Natural killer cell (primary cell): ENCODE measurements at places on chromosomes 6 and 20.

- no peak overlapping the region for H3K4me3 ChIP-seq
- no peak for DNase-seq
- H3K4me1 ChIP-seq, result no peaks in the 10 kb centered on the region
- no peaks in the 10 kb centered on the region for H3K36me3 ChIP-seq
- no peak overlapping the region for H3K27ac ChIP-seq
- H3K27me3 ChIP-seq, result peaks cover 10% of the 10 kb centered on the region
Observed at GRCh38 chr6:2503816-2504494, 246.8 kb downstream of the MYLK4 start.

DNA sequence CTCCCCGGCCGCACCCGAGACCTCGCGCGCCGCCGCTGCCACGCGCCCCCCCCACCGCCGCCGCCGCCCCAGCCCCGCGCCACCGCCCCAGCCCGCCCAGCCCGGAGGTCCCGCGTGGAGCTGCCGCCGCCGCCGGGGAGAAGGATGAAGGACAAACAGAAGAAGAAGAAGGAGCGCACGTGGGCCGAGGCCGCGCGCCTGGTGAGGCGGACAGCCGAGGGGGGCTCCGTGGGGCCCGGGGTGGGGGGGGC, 426 bp downstream of the ASXL1 start:
- H3K4me3 ChIP-seq, result peak overlapping the region; percentile 83
- no peak for DNase-seq
- peak overlapping the region; percentile 82 for H3K27ac ChIP-seq

- H3K27ac ChIP-seq, result no peak overlapping the region
- DNase-seq, result no peak
- no peaks in the 10 kb centered on the region for H3K36me3 ChIP-seq
- H3K4me1 ChIP-seq, result no peaks in the 10 kb centered on the region
Observed at GRCh38 chr20:796921-797320, 28.6 kb upstream of the SLC52A3 start.

- peak; percentile 58 for DNase-seq
- peaks cover 8% of the 10 kb centered on the region for H3K36me3 ChIP-seq
- H3K27ac ChIP-seq, result no peak overlapping the region
- peaks cover 11% of the 10 kb centered on the region for H3K4me1 ChIP-seq
- H3K27me3 ChIP-seq, result no peaks in the 10 kb centered on the region
Observed at GRCh38 chr20:36658300-36658699, 12.3 kb upstream of the SLA2 start.

DNA sequence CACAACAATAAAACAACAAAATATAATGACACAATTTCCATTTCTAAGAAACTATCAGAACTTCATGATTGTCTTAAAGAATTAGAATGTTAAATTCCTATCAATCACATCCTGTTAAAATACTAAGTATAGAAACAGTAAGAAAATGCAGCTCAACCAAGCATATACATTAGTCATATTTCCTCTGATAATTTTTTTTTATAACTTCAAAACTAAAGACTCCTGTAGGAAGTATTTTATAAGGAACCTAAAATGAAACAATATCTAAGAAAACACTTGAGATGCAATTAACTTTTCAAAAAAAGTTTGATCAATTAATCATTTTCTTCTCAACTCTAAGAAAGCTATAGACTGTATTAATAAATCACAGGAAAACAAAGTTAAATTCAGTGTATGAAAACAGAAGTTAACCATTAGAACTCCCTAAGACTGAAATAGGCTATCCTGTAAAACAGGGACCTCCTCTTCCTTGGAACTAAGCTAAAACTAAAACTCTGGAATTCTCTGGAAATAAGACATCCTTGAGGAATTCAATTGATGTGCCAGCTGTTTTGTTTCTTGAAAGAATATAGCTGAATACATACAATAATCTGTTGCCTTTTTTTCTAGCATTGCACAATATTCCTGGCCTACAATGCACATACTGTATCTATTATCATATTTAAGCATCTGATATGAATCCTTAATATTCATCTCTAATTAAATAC, 19.8 kb downstream of the FKBP5 start:
- H3K27me3 ChIP-seq, result no peaks in the 10 kb centered on the region
- peak overlapping the region; percentile 47 for H3K27ac ChIP-seq
- H3K36me3 ChIP-seq, result no peaks in the 10 kb centered on the region
- H3K4me1 ChIP-seq, result peaks cover 20% of the 10 kb centered on the region

DNA sequence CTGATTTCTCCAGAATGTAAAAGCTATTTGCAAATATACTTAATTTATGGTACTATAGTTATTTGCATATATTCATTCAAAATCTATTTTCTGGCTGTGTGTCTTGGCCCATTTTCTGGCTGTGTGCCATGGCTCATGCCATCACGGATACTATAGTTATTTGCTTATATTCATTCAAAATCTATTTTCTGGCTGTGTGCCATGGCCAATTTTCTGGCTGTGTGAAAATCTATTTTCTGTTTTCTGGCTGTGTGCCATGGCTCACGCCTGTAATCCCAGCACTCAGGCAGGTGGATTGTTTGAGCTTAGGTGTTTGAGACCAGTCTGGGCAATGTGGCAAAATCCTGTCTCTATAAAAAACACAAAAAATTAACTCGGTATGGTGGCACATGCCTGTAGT, 28.9 kb upstream of the RIPK1 start:
- DNase-seq, result no peak
- no peaks in the 10 kb centered on the region for H3K36me3 ChIP-seq
- no peak overlapping the region for H3K4me3 ChIP-seq
- no peaks in the 10 kb centered on the region for H3K4me1 ChIP-seq

- no peak overlapping the region for H3K4me3 ChIP-seq
- H3K36me3 ChIP-seq, result no peaks in the 10 kb centered on the region
- peaks cover 12% of the 10 kb centered on the region for H3K4me1 ChIP-seq
- no peak overlapping the region for H3K27ac ChIP-seq
Observed at GRCh38 chr6:21201637-21202350, 391.8 kb upstream of the SOX4 start.

DNA sequence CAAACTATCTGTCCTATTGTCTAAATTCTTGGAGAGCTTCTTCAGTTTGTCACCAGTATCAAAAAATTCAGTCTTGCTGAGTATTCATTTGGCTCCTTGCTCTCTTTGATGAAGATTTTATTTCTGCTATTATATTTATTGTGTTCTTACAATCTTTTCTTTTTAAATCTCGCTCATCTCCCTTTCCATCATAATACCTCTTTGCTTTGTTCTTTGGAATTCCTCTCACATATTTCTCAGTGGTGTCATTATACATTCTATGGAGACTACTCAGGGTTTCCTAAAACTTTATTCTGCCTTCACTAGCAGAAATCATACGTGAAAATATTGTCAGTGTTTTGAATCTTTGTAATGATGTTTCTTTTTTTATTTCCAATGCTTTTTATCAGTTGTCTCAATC, 445.2 kb upstream of the ID4 start:
- no peaks in the 10 kb centered on the region for H3K27me3 ChIP-seq
- no peak overlapping the region for H3K4me3 ChIP-seq
- no peaks in the 10 kb centered on the region for H3K4me1 ChIP-seq
- DNase-seq, result no peak

DNA sequence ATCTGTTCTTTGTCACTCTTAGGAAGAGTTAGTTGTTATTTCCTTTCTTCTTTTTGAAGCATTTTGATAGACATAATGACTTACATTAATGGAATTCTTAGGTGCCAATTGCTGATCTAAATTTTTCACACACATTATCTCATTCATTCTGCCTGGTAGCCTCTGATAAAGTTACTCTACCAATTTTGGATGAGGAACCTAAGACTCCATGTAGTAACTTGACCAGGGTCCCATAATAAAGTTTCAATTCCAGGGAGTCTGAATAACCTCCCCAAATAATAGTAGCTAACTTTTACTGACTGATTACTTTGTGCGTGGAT, 73.2 kb upstream of the CITED2 start:
- H3K27me3 ChIP-seq, result no peaks in the 10 kb centered on the region
- no peak overlapping the region for H3K27ac ChIP-seq
- no peak for DNase-seq
- H3K36me3 ChIP-seq, result no peaks in the 10 kb centered on the region
- H3K4me1 ChIP-seq, result no peaks in the 10 kb centered on the region

- H3K4me3 ChIP-seq, result no peak overlapping the region
- H3K36me3 ChIP-seq, result no peaks in the 10 kb centered on the region
- H3K4me1 ChIP-seq, result peaks cover 22% of the 10 kb centered on the region
Observed at GRCh38 chr6:166438211-166438861, 55.6 kb upstream of the MPC1 start.

- no peaks in the 10 kb centered on the region for H3K4me1 ChIP-seq
- H3K4me3 ChIP-seq, result no peak overlapping the region
- H3K27me3 ChIP-seq, result no peaks in the 10 kb centered on the region
- H3K27ac ChIP-seq, result no peak overlapping the region
Observed at GRCh38 chr6:165231177-165231576, 78.2 kb downstream of the C6orf118 start.

- no peaks in the 10 kb centered on the region for H3K27me3 ChIP-seq
- H3K27ac ChIP-seq, result peak overlapping the region; percentile 4
- no peaks in the 10 kb centered on the region for H3K36me3 ChIP-seq
- DNase-seq, result no peak
- peaks cover 53% of the 10 kb centered on the region for H3K4me1 ChIP-seq
Observed at GRCh38 chr6:317060-317447, 24.8 kb downstream of the DUSP22 start.

- no peak overlapping the region for H3K27ac ChIP-seq
- no peaks in the 10 kb centered on the region for H3K27me3 ChIP-seq
Observed at GRCh38 chr6:158698931-158699330, 49.1 kb downstream of the SYTL3 start.

DNA sequence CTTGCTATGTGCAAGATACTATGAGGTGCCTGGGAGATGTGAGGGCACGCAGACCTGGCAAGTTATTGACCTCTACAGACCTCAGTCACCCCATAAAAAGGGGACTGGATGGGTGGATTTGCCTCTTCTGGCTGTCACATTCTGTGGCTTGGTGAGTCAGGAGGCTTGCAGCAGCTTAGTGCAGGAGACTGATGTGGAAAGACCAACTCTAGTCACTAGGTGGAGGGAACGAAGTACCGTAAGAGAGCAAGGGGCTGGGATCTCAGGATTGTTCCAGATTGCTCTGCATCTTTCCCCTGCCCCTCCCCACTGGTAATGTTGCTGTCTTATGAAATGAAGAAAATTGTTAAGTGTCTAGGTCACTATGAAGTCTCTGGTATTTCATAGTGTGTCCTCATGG, 3.3 kb downstream of the MAPRE1 start:
- no peaks in the 10 kb centered on the region for H3K27me3 ChIP-seq
- DNase-seq, result no peak
- peaks cover 8% of the 10 kb centered on the region for H3K36me3 ChIP-seq

DNA sequence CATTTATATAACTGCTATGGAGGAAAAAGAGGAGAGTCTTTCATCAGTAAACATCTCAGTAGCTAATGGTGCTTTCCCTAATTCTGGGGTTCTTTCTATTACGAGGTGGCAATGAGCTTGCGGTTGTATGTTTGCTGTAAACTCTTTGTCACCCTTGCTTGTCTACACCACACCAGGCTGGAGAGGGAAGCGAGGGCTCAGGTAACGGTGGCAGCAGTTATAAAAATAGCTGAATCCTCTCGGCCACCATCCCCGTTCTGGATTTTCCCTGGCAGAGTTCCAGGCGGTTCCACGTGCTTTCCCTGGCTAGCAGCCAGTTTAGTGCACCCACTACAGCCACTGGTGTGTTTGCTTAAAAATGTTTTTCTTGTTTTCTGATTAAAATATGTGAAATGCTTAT, 39.0 kb downstream of the MAS1 start:
- H3K27ac ChIP-seq, result no peak overlapping the region
- H3K4me1 ChIP-seq, result peaks cover 5% of the 10 kb centered on the region
- no peaks in the 10 kb centered on the region for H3K36me3 ChIP-seq
- no peaks in the 10 kb centered on the region for H3K27me3 ChIP-seq
- H3K4me3 ChIP-seq, result no peak overlapping the region

DNA sequence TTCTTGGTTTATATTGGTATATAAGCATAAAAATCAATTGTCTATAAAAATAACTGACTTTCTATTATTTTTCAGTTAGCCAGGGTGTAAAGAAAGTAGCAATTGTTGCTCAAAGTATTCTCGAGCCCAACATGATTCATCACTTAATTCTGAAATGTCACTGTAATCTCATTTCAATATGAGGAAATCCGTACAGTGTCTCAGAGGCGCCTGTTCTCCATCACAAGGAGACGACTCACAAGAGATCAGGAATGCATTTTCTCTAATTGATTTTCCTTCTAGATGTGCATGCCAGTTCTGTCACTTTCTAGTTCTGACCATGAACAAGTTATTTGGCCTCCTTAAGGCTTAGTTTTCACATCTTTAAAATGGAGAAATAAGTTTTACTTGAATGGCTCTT, 753.1 kb downstream of the MAFB start:
- no peaks in the 10 kb centered on the region for H3K36me3 ChIP-seq
- H3K27ac ChIP-seq, result no peak overlapping the region
- no peaks in the 10 kb centered on the region for H3K4me1 ChIP-seq
- H3K4me3 ChIP-seq, result no peak overlapping the region
- no peaks in the 10 kb centered on the region for H3K27me3 ChIP-seq
- no peak for DNase-seq
